Activated CD4-positive, alpha-beta T cell treated with anti-CD3 and anti-CD28 coated beads, Interleukin-2, amount 50 U/mL, for 4 hours (primary cell): ENCODE measurements at places on chromosomes 7 and 10.

- no peak for DNase-seq
Observed at GRCh38 chr7:152924826-152925411, 165.4 kb downstream of the ACTR3B start.

DNA sequence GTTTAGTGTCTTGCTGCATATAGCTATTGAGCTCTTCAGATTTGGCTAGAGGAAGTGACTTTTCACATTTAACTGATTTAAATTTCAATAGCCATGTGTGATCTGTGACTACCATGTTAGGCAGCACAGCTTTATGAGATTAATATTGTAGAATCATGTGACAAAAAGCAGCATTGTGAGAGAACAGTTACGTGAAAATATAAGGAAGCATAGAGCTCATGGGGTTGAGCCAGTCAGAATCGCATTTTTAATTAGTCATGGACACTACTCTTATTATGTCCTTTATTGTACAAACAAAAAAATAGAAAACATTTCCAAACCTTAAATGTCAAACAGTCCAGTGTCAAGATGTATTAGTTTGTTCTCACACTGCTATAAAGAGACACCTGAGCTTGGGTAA lies 48.0 kb downstream of the MTURN start:
- no peak for DNase-seq

DNA sequence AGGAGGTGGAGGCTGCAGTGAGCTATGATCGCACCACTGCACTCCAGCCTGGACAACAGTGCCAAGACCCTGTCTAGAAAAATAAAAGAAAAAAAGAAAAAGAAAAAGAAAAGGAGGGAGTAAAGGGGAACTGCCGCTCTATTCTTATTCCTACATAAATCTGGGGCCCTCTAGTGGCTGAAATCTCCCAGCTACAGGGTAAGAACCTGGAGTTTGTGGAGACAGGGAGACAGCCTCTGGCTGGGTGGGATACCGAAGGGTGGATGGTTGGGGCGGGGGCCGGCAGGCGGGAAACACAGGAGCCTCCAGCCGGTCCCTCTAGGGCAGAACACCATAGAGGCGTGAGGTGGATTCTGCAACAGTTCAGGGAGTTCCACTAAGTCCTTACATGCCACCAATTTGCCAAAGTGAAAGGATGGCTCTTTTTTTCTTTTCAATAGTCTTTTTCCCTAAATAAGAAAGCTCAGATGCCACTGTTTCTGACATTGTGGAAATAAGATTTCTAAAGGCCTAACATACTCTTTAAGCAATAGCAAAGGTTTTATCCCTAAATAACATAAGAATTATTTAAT lies 117.3 kb downstream of the SVIL start:
- no peak for DNase-seq

DNA sequence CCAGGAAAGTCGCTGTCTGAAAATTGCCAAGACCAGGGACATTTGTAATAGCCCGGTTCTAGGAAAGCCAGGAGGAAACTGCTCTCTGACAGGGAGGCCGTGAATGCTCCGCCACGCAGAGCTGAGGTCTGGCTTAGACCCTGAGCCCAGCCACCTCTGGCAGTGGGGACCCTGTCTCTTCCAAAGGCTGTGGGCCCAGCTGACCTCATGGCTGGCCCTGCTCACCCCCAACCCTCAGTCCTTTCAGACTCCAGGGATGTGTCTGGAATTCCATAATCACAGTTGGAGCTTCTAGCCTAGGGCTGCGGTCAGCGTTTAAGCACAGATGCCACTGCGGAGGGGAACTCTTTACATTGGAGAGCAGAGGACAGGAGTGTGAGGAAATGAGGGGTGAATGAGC lies 6.6 kb upstream of the VIPR2 start:
- DNase-seq = no peak

DNA sequence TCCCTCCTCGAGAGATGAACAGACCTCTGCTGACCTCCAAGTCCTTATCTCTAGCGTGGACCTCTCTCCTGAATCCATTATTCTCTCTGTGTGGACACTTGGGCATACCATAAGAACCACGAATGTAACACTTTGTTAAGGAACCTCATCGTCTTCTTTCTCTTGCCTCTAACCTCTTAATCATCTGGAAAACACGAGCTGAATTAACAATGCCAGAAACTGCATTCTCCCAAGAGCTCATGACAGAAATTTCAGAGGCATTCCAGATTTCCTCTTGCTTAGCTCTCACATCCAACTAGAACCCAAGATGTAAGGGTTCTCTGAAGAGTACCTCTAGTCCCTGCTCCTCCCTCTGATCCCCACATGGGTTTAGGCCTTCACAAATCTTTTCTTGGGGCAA lies 101.5 kb downstream of the TRIL start:
- no peak for DNase-seq

- DNase-seq = no peak
Observed at GRCh38 chr7:153887749-153888569, 164.2 kb upstream of the DPP6 start.

DNA sequence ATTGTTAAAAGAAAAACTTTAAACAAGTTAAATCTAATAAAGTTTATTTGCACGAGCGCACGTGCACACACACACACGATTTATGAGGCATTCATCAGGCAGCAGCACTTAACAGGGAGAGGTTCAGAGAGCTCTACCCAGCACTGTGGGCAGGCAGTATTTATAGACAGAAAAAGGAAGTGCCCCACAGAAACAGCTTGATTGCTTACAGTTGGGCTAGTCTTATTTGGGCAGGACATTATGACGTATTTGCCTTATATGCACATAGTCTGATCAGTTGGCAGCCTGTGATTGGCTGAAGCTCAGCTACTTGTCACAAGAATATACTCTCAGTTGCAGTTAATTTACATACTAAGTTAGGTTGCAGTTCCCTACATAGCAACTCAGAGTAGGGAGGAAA lies 1.2 kb upstream of the SDHAF3 start:
- DNase-seq = no peak

DNA sequence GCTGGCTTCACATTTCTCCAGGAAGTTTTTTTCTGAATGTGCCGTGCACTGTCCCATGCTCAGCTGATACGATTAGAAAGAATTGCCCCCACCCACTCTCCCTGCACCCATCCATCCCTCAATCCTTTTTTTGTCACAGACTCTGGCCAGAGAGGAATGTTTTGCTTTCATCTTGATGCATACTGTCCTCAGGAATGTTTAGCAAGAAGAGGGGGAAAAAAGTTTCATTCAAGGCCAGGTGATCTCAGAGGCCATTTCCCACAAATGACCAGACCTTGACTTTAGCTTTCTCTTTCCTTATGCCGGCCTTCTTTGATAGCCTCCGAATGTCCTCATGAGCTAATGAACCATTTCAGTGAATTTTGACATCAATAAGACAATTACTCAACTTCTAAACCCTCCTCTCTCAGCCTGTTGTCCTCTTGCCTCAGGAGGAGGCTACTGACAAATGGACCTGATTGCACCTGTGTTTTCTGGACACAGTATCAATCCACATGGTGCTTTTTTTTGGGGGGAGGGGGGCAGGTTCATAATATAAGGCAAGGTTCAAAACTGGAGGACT lies 105.0 kb upstream of the KLF6 start:
- no peak for DNase-seq

DNA sequence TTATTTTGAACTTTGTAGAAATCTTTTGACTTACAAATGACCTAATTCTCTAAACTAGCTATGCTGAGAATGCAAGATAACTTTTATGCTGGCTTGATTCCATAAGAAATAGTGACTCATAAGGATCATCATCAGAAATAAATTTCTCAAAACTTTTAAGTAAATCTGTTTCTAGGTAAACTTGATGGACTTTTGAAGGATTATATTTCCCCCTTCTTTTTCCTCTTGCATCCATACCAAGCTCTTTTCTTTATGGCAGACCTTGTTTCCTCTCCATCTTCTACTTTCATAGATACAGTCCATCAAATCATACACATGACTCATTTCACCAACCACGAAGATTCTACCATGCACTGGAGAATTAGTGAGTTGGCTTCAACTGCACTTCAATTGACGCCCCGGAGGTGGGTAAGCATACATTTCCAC lies 336.3 kb downstream of the KCNMA1 start:
- no peak for DNase-seq

DNA sequence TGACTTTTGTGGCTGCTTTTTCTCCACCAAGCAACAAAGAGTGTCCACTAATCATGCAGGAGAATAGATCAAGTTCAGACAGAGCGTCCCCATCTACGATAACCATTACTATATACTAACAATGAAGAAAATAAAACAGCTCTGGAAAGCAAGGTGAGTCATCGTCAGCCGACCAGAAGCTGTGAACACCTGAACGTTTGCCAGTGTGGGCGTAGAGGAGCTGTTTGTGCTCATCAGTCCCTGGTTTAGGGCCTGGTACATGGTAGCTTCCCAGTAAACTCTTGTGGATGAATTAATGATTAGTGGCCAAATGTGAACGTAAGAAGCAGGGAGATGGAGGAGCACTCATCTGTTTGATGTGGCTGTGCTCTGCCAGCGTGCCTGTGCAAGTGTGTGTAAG lies 180.7 kb downstream of the EVX1 start:
- no peak for DNase-seq

- no peak for DNase-seq
Observed at GRCh38 chr7:156889089-156889488, 3.9 kb downstream of the LMBR1 start.

DNA sequence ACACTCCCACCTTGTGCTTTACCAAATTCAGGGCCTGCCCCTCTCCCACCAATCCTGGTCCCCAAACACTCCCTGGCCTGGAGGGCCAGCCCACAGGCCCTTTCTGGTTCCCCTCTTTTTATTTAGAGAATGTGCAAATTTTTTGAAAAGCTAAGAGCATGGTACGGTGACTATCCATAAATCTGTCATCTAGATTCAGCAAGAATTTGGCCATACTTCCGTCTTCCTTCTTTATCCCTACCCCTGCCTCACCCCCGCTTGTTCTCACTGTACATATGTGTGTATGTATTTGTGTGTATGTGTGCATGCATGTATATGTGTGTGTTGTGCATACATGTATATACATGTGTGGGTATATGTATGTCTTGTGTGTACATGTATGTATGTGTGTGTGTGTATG lies 8.1 kb upstream of the TBRG4 start:
- DNase-seq = no peak

DNA sequence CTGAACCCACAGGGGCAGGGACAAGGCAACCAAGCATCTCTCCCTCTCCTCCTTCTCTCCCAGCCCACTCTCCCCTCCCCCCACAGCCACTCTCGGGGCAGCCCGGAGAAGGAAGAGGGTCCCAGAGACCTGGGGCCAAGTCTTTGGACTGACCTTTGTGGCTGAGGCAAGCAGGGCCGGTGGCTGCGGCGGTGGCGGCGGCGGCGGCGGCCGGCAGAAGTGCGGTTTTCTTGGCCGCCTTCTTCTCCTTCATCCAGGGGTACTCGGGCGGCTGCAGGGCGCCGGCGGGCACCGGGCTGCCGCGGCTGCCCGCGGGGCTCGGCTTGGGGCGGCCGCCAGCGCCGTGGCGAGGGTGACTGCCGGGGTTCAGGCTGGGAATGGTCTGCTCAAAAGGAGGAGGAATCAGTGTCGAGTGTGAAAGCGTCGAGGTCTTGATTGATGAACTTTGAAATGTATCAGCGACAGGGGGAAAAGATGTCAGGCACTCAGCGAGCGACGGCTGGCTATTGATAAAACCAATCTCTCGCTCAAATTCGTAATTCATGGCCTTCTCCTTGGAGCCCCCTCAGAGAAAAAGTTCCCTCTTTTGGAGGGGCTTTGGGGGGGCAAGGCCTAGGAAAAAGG lies 414 bp downstream of the HOXA2 start:
- DNase-seq = no peak

- no peak for DNase-seq
Observed at GRCh38 chr10:35416619-35417312, 80.5 kb downstream of the CCNY start.

DNA sequence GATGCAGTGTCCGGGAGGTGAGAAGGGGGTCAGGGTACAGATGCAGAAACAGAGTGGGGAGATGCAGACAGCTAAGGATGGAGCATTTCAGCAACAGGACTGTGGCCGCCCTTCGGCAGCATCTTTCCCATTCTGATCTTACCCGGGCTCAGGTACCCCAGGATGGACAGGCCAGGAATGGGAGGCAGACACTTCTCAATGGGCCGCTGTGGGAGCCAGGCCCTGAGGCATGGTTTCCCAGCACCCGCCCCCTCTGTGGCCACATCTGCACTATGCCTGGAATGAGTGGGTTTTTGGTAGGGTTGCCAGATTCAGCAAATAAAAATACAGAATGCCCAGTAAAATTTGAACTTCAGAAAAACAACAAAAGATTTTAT lies 105.2 kb upstream of the CTBP2 start:
- no peak for DNase-seq

GRCh38 chr10:126945351-126946030 lies 40.3 kb downstream of the DOCK1 start:
- no peak for DNase-seq

- no peak for DNase-seq
Observed at GRCh38 chr7:137956183-137956582, 45.7 kb downstream of the CREB3L2 start.

GRCh38 chr7:30765408-30765807 lies 5.8 kb upstream of the MINDY4 start:
- DNase-seq = no peak

DNA sequence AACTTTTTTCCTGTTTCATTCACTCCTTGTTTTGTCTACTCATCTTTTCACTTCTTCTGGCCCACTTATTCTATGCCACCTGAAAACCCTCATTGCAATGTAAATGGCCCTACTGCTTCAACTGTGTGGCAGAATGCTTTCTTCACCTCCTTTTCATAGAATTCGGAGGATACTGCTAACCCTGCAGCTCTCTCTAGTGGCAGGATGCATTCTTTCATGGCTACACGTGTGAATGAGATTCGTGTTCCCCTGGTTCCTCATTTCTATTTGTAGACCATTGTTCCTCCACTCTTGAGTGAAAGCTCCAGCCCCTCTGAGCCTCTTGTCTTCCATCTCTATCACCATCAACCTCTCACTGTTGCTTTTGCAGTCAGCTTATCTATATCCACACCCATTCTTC lies 20.9 kb upstream of the CYP26C1 start:
- no peak for DNase-seq

DNA sequence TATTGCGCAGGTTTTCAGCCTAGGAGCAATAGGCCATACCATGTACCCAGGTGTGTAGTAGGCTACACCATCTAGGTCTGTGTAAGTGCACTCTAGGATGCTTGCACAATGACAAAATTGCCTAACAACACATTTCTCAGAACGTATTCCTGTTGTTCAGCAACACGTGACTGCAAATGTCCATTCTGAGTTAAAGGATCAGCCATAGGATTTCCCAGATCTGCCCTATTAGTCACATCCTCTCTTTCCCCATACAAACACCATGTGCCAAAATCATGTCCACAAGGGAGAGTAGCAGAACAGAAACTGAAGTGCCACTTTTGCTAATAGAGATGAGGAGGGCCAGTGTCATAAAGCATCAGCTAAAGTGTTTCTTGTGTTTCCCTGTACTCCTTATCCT lies 42.6 kb upstream of the AMPH start:
- DNase-seq = no peak

DNA sequence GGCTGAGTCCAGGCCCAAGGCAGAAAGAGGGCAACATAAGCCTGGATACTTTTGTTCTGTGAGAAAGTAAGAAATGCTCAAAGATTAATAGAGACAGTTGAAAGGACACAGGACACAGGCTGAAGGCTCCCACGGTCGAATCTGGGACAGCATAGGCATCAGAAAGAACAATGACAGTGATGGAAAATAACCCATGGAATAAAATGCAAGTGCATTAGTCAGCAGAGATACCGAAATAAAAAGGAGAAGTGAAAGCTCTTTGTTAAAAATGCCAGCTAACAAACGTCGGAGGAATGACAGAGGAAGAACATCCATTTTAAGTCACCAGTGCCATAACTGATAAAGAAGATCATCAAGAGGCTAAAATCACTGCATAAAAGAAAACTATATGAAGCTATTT lies 19.6 kb upstream of the AGAP5 start:
- no peak for DNase-seq
